ENCODE measurements at places on chromosomes 4 and X.

DNA sequence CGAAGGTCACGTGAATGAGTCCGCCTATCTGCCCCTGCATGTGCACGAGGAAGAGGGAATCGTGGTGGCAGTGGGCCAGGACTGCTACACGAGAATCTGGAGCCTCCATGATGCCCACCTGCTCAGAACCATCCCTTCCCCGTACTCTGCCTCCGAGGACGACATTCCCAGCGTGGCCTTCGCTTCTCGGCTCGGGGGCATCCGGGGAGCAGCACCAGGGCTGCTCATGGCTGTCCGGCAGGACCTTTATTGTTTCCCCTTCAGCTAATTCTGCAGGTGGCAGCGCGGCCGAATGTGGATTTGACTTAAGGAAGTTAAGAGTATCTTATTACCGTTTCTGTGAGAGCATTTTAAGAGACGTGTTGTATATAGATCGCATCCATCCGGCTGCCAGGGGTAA, 1.2 kb downstream of the DCAF4L1 start:
- no peak for DNase-seq

- DNase-seq: no peak
These were observed 190.5 kb downstream of the SH3BGRL start for GRCh38 chrX:81392396-81392795.

GRCh38 chr4:22048323-22048722, 99.8 kb upstream of the KCNIP4 start:
- DNase-seq: no peak

DNA sequence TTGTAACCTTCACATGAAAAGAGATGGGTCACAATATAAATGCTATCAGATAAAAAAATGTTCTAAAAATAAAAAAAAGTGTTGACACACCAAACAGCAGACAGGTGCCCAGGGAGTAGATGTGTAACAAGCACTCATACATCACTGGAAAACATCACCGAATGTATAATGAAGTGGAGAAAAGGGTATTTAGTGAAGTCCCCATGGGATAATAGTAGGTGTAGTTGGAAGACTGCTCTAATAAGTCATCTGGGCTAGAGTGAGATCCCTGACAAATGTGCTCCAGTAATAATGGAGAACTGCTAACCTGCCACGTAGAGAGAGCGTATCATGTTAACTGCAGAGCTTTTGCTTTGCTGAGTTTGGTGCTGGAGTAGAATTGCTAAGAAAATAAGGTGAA, 152.0 kb downstream of the GRIA2 start:
- no peak for DNase-seq

- no peak for DNase-seq
These were observed 72.3 kb downstream of the PAK3 start for GRCh38 chrX:111168314-111168713.
